ENCODE measurements at places on chromosomes 6 and 20.
A peak's percentile ranks its signal among the peaks of the same experiment; 100 is the strongest.

DNA sequence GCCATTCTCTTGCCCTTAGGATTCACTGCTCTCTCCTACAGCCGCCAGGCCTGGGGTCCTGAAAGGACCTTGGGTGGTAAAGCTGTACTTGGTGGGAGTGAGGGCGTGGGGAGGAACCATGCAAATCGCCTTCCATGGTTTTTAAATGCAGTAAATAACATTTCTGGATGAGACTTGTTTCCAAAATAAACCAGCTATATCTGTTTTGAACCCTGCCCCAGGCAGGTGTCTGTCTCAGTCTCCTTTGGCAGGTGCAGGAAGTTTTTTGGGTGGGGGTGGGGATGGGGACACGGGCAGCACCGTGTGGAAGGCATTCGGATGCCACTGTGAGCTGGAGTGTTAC lies 14.3 kb downstream of the ITPA start:
- DNase-seq, result no peak

DNA sequence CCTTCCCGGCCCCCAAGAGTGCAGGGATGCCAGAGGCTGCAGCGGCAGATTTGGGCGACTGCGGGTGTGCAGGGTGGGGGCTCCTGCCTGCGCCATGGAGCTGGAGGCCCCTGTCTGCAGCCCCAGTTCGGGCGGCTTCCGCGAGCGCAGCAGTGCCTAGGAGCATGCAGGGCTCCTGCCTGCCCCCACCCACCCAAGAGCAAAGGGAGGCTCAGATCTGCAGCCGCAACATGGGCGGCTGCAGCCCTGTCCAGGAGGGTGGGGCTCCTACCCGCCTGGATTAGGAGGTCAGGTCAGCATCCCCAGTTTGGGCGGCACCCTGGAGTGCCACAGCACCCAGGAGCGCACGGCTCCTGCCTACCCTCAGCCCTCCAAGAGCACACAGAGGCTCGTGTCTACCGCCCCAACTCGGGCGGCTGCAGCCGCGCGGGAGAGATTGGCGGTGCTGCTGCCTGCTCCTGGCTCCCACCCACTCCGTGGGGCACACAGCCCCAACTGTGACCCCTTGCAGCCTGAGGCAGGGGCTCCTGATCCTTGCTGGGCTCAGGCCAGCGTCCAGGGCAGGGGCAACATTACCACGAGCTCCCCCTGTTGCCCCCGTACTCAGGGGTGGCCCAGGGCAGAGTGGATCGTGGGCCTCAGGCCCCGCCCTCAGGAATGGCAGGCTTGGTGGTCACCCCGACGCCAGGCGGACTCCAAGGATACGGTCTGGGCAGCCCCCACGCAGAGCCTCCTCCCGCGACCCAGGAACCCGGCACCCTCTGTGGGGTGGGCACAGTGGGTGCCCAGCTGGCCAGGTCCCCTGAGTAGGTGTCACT lies 55.5 kb upstream of the UNC93A start:
- no peak for DNase-seq

GRCh38 chr6:34652263-34652662 lies 44.3 kb downstream of the ILRUN start:
- no peak for DNase-seq

- DNase-seq, result peak; percentile 75
Measured at GRCh38 chr6:41463062-41463930, 82.9 kb upstream of the FOXP4 start.

DNA sequence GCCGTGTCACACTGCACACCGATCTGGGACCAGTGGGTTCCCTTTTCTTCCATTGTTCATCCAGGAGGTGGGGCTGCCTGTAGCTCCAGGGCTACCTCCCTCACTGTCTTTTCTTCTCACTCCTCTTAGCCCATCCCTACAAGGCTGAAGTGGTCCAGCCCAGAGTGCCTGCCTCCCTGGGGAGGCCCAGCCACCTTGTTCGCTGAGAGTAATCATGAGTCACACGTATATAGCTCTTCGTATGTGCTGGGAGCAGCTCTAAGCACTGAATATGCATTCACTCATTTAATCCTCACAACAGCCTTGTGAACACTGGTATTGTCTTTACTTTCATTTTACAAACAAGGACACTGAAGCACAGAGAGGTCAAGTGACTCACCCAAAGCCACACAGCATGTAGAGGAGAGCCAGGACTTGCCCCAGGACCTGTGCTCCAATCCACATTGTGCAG lies 14.7 kb upstream of the CCDC167 start:
- DNase-seq, result no peak

DNA sequence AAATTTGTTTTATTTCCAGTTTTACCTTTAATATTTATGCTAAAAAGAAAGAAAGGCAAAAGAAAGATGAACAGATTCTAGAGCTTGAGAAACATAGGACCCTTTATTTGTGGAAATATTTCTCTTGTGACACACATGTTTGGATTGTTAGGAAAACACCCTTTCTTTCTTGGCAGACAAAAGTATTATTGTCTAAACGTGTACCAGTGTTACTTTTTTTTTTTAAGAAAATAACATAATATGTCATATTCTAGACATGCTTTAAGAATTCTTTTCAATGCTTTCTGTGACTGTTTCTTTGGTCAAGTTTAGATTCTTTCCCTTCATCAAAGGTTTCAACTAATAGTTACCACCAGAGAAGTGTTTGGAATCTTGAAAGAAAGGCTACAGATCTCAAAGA lies 183.4 kb upstream of the CNR1 start:
- no peak for DNase-seq

DNA sequence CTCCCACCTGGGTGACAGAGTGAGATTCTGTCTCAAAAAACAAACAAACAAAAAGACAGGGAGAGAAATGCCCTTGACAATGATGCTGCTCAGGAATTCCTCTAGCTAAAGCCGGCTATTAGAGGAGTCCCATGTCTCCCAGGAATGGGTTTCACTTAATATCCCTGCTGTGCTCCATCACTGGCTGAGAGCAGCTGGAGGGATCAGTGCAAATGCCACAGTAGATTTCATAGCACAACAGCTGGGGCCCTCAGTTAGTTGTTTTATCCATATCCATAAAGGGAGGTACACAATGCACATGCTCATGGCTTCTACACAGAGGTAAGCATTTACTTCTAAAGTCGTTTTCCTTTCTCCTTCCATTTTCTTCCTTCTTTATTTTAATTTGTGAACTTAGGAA lies 742.0 kb upstream of the POU3F2 start:
- DNase-seq, result no peak

GRCh38 chr20:48716086-48716485 lies 111.7 kb downstream of the PREX1 start:
- no peak for DNase-seq

GRCh38 chr6:128886706-128887105 lies 3.8 kb downstream of the LAMA2 start:
- DNase-seq, result no peak

- DNase-seq, result no peak
Measured at GRCh38 chr6:152673236-152673635, 24.5 kb upstream of the MYCT1 start.
